ENCODE measurements at places on chromosomes 11 and 22.

DNA sequence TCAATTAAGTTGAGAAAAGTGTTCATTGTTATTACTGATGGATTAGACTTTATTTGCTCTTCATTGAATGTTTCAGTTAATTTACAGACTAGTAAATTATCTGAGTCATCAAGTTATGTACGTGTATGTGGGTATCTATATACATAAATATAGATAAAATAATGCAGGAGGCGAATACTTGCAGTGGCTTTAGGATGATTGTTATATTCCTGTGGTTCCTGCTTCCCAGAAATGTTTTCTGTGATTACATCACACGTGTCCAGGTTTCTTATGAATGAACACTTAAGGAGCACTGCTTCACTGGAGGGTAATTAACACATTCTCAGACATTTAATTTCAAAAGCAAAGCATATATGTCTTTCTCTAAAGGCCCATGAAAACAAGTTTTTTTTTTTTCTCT lies 28.4 kb downstream of the YAP1 start:
- H3K36me3 ChIP-seq = no peaks in the 10 kb centered on the region
- H3K4me3 ChIP-seq = no peak overlapping the region
- no peak for DNase-seq
- H3K4me1 ChIP-seq = peaks cover 7% of the 10 kb centered on the region
- no peak overlapping the region for H3K27ac ChIP-seq

DNA sequence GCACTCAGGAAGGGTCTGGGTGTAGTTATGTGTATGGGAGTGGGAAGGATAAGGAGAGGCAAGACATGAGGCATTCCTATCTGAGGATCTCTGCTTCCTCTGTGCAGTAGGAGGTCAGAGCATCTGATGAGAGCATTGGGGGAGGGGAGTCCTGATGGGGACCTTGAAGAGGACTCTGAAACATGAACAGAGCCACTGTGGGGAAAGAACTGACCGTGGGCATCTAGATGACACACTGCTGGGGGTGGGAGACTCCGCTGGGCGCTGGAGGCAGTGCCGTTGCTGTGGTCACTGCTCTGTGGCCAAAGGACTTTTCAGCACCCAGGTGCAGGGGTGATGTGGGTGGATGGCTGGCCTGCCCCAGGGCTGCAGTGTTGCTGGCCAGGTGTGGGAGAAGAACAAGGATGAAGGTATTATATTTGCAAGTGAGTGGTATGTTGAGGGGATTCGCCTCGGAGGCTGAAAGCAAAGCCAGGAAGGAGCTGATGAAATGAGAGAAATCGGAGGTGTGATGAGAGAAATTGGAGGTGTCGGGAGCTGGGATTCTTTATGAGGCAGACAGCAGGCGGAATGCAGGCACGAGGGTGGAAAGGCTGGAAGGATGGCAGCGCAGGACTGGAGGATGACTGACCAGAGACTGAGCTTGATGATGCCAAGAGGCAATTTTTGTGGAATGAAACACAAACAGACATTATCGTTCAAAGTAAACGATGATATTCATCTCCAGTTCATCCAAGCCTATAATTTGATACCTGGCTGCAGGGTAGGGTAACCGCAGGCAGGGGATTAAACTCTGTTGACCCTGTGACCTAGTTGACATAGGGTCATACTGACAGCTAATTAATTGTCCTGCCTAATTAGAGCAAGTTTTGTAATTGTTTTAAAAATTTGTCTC lies 19.4 kb upstream of the TMPRSS4 start:
- DNase-seq = no peak
- H3K4me3 ChIP-seq = no peak overlapping the region
- H3K27me3 ChIP-seq = peaks cover 6% of the 10 kb centered on the region
- no peaks in the 10 kb centered on the region for H3K36me3 ChIP-seq
- H3K4me1 ChIP-seq = peaks cover 9% of the 10 kb centered on the region

- DNase-seq = no peak
- no peaks in the 10 kb centered on the region for H3K4me1 ChIP-seq
- no peak overlapping the region for H3K27ac ChIP-seq
- H3K27me3 ChIP-seq = no peaks in the 10 kb centered on the region
Measured at GRCh38 chr11:40952479-40952878, 507.0 kb downstream of the LRRC4C start.

GRCh38 chr22:47460176-47460575 lies 697.7 kb downstream of the TBC1D22A start:
- no peak overlapping the region for H3K4me3 ChIP-seq
- no peak overlapping the region for H3K27ac ChIP-seq
- peaks cover 7% of the 10 kb centered on the region for H3K36me3 ChIP-seq
- DNase-seq = no peak
- peaks cover 6% of the 10 kb centered on the region for H3K27me3 ChIP-seq
- H3K4me1 ChIP-seq = no peaks in the 10 kb centered on the region

GRCh38 chr22:26416670-26417276 lies 12.3 kb upstream of the ASPHD2 start:
- H3K27me3 ChIP-seq = no peaks in the 10 kb centered on the region
- no peaks in the 10 kb centered on the region for H3K4me1 ChIP-seq
- H3K36me3 ChIP-seq = no peaks in the 10 kb centered on the region
- H3K4me3 ChIP-seq = no peak overlapping the region
- no peak for DNase-seq
- H3K27ac ChIP-seq = no peak overlapping the region

DNA sequence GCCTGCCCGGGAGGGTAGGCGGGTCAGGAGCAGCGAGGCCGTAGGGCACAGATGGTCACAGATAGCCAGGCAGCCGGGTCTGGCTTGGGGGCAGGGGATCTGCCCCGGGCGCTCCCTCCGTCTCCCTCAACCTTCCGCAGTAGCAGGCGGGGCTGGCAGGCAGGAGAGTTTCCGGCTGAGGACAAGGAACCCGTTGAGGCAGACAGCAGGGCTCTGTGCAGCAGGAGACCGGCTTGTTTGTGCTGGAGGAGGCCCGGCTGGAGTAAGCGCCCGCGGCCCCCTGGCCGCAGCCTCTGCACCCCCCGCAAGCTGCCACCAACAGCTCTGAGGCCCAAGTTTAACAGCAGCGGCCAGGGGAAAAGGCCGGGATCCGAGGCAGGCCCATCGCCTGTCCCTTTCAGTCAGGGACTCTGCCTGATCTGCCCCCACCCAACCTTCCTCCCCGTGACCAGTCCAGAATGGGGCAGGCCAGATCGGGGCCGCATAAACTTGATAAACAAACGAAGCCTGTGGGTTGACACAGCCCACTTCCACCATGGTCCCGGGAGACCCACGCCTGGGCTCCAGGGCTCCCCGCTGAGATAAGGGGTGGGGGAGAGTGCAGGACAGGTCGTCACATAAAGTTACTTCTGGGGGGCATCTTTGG lies 13.6 kb downstream of the SCARF2 start:
- peaks cover 2% of the 10 kb centered on the region for H3K4me1 ChIP-seq
- DNase-seq = no peak
- no peak overlapping the region for H3K4me3 ChIP-seq
- H3K36me3 ChIP-seq = peaks cover 10% of the 10 kb centered on the region
- H3K27ac ChIP-seq = no peak overlapping the region
- peaks cover 12% of the 10 kb centered on the region for H3K27me3 ChIP-seq

DNA sequence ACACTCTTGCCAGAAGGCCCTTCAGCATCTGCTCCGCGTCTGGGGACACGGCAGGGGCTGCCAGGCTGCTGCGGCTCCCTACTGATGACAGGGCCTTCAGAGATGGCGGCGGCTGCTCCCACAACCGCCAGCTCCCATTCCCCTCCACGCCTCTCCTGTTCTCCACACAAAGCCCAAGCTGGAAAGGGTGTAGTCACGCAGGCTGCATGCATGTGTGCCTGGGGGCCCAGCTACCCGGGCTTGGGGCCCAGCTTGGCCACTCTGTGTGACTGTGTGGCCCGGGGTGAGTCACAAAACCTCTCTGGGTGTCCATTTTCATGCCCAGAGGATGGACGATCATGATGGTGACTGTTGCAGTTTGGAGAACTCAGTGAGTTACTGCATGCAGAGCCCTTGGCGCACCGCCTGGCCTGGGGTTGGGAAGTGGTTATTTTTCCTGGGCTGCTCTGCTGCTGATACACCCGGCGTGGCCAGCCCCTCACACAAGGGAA lies 31.7 kb upstream of the PARVB start:
- peaks cover 3% of the 10 kb centered on the region for H3K27me3 ChIP-seq
- no peak overlapping the region for H3K27ac ChIP-seq
- H3K36me3 ChIP-seq = peaks cover 24% of the 10 kb centered on the region
- no peak overlapping the region for H3K4me3 ChIP-seq
- DNase-seq = no peak

GRCh38 chr11:86608251-86608799 lies 64.1 kb downstream of the ME3 start:
- H3K36me3 ChIP-seq = no peaks in the 10 kb centered on the region
- H3K27me3 ChIP-seq = peaks cover 2% of the 10 kb centered on the region
- DNase-seq = peak; percentile 56
- H3K27ac ChIP-seq = no peak overlapping the region
- H3K4me3 ChIP-seq = no peak overlapping the region

DNA sequence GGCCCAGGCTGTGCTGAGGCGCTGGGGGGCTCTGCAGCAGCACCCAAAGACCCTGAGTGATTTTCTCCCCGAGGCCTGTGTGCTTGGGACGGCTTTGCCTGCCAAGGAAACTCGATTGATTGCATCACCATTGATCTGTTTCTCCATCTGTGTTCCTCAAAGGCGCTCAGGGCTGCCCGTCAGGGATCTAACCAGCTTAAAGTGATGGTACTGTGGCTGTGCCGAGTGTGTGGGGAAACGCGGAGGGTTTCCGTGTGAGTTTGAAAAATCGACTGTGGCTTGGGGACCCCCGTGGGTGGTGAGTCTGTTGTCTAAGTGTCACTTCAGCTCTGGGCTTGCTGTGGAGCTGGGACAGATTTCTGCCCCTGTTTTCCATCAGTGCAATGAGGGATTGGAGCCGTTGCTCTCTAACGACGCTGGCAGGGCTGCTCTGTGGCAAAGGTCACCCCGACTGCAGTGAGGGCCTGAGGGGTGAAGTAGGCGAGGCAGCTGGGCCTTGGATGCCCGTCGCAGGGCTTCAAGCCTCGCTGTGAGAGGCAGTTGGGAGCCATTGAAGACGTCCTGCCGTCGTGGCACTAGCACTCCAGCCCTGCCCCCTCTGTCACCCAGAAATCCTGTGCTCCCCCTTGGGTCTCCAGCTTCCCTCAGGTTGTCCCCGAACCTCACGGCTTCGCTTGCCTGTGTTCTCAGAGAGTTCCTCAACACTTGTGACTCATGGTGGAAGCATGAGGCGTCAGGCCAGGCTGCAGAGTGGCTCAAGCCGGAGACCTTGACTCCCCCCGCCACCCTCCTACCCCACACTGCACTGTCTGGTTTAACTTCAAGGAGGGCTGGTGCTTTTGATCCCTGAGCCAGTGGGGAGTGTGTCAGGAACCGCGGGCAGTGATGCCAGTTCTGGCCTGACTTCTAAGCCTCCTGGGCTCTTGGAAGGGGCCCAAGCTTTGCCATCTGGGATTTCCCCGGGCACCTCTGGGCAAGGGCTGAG lies 21.8 kb downstream of the CACNA1I start:
- DNase-seq = no peak
- H3K27me3 ChIP-seq = peaks cover 11% of the 10 kb centered on the region
- peaks cover 3% of the 10 kb centered on the region for H3K4me1 ChIP-seq
- H3K4me3 ChIP-seq = no peak overlapping the region
- H3K27ac ChIP-seq = no peak overlapping the region
- no peaks in the 10 kb centered on the region for H3K36me3 ChIP-seq

DNA sequence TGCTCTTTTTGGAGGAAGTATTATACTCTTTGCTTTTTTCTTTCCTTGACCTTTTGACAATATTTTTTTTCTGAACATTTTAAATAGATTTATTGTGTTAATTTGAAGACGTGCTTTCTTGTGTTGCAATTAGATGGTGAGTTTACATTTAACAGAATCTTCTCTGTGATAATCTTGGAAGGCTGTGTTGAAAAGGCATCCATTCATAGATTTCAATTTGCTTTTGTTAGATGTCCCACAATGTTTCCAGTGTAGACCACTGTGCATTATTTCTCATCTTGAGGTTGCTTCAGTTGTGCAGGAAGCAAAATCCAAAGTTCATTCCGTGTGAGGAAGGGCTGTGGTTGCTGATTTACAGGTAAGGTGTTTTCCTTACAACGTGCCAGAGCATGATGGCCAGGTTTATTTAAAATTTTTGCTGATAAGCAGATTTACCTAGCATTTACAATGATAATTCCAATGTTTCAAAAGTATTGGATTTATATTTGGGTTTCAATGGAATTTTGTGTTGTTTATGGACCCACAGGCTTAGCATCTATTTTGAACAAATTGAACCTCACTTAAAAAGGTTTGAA lies 4.1 kb upstream of the OR5J2 start:
- H3K4me1 ChIP-seq = no peaks in the 10 kb centered on the region
- H3K4me3 ChIP-seq = no peak overlapping the region
- no peaks in the 10 kb centered on the region for H3K27me3 ChIP-seq
- H3K27ac ChIP-seq = no peak overlapping the region
- H3K36me3 ChIP-seq = no peaks in the 10 kb centered on the region

DNA sequence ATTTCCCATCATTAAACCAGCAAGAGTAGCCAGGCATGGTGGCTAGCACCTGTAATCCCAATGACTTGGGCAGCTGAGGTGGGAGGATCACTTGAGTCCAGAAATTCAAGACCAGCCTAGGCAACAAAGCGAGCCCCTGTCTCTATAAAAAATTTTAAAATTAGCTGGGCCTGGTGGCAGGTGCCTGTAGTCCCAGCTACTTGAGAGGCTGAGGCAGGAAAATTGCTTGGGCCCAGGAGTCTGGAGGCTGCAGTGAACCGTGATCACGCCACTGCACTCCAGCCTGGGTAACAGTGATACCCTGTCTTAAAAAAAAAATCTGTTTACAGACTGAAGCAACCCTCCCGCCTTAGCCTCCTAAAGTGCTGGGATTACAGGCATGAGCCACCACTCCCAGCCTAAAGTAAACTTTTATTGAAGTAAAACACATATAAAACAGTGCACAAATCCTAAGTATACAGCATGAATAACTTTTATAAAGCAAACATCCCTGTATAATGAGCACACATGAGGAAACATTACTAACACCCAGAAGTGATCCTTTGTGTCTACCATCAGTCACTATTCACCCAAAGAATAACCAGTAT lies 12.6 kb downstream of the UCP3 start:
- no peak overlapping the region for H3K4me3 ChIP-seq
- peaks cover 2% of the 10 kb centered on the region for H3K36me3 ChIP-seq
- no peaks in the 10 kb centered on the region for H3K4me1 ChIP-seq
- DNase-seq = no peak
- H3K27ac ChIP-seq = no peak overlapping the region

DNA sequence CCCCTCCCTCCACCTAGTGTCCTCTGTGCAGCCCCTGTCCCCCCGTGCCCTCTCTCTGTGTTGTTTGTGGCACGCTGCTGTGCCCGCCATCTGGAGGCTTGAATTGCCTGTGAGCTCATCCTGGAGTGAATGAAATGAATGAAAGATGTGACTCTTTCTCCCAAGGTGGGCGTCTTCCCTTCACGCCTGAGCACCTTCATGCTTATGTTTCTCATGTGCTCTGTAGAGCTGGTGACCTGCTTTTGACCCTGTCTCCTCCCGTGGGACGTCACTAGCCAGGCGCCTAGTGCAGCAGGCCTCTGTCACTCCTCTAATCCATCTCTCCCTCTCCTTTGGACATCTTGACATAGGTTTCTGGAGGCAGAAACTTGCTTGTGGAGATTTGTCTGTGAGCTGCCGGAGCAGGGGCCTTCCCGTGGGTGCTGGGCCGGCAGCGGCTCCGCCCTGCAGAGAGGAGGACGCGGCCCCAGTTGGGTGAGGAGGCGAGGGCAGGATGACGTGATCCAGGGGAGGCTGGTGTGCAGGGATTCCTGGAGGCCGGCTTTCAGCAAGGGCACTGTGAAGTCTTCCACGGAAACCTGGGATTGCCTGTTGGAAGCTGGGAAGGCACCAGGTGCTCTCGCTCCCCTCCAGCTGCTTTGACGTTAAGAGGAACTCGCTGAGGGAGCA lies 40.6 kb downstream of the MUC6 start:
- peak overlapping the region; percentile 89 for H3K27ac ChIP-seq
- peak overlapping the region; percentile 77 for H3K4me3 ChIP-seq
- DNase-seq = no peak
- peaks cover 38% of the 10 kb centered on the region for H3K36me3 ChIP-seq

Measured in endothelial cell (in vitro differentiated cells).